NCI-H510A (cell line): ENCODE measurements at places on chromosomes 2 and 18.

- DNase-seq, result no peak
These were observed 93.3 kb downstream of the RNF144A start for GRCh38 chr2:7010391-7011054.

- no peak for DNase-seq
These were observed 34.8 kb downstream of the SMAD2 start for GRCh38 chr18:47895565-47896250.

GRCh38 chr2:177553176-177553884, 160.8 kb downstream of the AGPS start:
- no peak for DNase-seq

- DNase-seq, result no peak
These were observed 8.9 kb downstream of the GAREM1 start for GRCh38 chr18:32461709-32462272.

DNA sequence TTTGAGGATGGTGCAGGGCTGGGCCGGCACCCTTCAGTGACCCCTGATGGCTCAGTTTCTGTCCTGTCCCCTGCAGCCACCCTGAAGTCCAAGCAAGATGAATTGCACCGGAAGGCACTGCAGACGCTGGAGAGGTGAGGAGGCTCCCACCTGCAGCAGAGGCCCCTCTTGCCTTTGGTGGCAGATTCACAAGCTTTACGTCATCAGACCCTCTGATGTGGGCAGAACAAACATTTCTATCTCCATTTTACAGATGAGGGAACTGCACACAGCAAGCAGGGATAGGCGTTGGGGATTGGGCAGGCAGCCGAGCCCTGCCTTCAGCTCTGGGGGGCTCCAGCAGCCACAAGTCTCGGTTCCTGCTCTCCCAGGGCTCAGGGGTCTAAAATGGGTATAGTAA, 107.7 kb upstream of the MCFD2 start:
- DNase-seq, result no peak

DNA sequence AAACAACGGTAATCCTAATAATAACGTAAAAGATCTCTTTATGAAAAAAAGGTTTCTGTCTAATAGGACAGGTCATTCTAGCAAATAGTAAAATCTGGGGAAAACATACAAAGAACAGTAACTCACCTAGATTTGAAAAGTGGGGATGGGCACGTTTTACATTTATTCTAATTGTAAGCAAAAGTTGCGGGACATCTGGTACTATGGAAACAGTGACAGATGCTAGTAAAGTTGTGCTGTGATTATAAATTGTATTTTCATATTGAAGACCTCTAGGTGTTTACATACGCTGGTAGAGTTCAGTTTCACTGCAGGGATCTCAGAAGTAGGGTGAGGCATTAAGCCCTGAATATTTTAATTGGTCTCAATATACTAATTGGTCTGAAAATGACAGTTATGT, 422.5 kb downstream of the DPP10 start:
- no peak for DNase-seq

- no peak for DNase-seq
These were observed 10.9 kb downstream of the TMEM87B start for GRCh38 chr2:112065966-112066365.

- no peak for DNase-seq
These were observed 28.4 kb upstream of the KLHL14 start for GRCh38 chr18:32801228-32801627.

- DNase-seq, result no peak
These were observed 156.6 kb downstream of the DTNA start for GRCh38 chr18:34866739-34867138.

GRCh38 chr2:142875652-142876051, 1.8 kb upstream of the KYNU start:
- DNase-seq, result no peak

DNA sequence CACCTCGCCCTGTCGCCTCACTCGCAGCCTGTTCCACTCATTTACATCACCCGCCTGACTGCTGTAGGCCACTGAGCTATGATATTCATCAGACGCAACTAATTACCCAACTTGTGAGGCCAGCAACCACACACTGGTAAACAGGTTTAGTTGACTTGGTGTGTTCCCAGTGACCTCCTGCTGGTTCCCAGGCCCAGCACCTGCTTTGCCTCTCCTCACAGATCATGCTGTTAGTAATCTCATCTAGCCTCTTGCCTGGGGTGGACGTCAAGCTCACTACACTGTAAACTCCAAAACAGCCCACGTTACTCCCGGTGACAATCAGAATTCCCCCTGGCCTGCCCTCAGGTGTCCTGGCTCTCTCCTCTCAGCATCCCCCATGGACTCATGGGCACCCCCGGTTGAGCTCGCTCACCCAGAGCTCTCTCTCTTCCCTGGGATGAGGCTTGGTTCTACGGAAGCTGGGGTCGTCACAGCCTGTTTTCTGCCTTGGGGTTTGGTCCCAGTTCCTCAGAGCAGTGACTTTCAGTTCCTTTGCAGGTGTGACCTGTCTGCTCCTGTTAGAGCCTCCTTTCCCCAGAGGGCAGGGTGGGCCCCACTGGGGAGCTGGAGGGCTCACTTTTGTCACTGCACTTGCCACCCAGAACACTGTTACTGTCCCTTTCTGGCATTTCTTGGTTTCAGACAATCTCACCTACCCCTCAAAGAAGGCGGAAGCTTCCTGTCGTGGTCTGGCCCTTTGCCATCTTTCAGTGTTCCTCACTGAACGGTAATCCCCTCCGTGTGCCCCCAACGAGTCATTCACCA, 40.3 kb downstream of the INPP5D start:
- DNase-seq, result no peak

DNA sequence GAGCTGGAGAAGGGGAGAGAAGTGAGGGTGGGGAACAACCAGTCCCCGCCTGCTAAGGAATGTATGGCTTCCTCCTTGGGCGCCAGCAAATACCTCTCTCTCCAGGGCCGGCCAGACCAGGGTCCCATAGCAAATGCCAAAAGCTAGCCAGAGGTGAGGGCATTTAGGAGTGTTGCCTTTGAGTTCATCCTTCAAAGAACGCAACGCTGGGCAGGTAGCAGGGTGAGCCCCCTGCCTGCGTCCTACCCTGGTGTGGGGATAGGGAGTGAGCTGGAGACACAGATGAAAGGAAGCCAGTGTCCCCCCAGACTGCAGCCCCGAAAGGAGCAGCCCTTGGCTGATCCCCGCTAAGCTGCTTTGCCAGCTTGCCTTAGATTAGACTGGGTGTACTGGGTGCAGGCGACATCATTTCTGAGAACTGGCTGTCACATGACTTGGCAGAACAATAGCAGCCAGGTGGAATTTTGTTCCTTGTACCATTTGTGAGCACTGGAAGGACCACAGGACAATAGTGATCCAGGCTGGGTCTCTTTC, 40.4 kb downstream of the KLHL29 start:
- DNase-seq, result no peak
